ENCODE measurements at places on chromosomes 7 and 10.
A peak's percentile ranks its signal among the peaks of the same experiment; 100 is the strongest.

DNA sequence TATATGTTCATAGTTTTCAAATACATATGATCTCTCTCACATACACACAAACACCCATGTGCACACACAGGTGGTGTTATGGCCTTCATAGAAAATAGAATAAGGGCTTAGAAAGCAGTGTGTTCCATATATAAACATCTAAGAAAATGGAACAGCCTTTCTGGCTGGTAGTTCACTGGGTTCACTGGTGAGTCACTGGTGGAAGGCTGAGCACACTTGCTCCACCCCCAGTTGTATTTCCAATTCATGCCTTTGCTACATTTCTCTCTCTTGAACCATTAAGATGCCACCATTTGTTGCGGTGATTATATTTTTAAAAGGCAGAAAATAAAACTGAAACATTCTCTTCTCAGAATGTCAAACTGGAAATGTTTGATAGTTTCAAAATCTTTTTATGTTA lies 252.1 kb downstream of the GLI3 start:
- DNase-seq: no peak

GRCh38 chr10:97454330-97455036 lies 8.5 kb downstream of the ZDHHC16 start:
- DNase-seq: no peak

DNA sequence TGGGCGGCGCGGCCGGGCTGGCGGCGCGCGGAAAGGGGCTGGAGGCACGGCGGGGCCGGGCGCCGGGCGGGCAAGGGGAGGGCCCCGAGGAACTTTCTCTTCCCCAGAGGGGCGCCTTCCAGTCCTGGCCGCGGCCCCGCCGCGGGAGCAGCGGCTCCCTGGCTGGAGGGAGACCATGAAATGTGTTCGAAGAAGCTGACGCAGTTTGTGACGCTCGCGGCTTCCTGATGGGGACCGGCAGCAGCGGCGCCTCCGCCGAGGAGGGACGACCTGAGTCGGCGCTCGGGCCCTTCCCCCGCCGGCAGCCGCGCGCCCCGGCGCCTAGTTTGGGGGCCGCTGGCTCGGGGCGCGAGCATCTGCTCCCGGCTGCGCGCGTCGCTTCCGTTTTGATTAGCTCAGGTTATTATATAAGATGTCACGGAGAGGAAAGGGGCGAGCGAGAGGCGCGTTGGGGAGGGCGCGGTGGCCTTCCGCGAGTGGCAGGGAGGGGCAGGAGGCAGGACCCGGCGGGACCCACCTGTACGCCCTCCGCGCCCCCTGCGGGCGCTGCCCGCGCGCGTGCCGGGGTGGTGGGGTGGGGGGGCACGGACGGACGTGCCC lies 57.1 kb upstream of the PCGF5 start:
- peak; percentile 18 for DNase-seq

- no peak for DNase-seq
These were observed 48.8 kb upstream of the EXOC6 start for GRCh38 chr10:92799568-92799967.

DNA sequence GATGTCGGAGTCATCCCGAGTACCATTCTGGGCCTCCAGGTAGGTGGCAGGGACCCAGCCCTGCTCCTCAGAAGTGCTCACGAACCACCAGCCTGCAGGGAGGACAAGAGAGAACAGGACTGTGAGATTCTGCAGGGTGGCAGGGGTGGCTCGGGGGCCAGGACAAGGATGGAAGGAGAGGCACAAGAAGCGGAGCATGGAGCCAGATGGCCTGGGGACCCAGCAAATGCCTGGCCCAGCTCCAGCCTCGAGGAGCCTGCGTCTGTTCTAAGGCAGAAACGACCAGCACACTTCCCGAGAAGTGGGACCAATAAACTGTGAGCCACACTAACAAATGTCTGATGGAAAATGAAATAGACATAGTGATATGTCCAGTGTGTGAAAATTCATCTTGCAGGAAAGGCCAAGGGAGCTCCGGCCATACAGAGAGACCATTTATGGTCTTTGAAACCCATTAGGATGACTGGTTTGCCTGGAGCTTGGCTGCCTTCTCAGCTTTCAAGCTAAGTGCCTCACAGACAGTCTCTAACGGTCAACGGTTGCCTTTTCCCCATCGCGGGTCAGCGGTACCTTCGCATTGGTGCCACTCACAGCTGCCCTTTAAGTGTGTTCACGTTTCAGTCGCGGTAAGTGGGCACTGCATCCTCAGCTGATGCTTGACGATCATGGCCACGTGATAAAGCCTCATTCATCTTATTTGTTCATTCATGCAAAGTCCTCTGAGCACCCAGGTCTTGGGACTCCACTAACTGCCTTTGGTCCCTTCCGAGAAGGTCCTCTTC lies 133.8 kb downstream of the NEURL1 start:
- DNase-seq: no peak

DNA sequence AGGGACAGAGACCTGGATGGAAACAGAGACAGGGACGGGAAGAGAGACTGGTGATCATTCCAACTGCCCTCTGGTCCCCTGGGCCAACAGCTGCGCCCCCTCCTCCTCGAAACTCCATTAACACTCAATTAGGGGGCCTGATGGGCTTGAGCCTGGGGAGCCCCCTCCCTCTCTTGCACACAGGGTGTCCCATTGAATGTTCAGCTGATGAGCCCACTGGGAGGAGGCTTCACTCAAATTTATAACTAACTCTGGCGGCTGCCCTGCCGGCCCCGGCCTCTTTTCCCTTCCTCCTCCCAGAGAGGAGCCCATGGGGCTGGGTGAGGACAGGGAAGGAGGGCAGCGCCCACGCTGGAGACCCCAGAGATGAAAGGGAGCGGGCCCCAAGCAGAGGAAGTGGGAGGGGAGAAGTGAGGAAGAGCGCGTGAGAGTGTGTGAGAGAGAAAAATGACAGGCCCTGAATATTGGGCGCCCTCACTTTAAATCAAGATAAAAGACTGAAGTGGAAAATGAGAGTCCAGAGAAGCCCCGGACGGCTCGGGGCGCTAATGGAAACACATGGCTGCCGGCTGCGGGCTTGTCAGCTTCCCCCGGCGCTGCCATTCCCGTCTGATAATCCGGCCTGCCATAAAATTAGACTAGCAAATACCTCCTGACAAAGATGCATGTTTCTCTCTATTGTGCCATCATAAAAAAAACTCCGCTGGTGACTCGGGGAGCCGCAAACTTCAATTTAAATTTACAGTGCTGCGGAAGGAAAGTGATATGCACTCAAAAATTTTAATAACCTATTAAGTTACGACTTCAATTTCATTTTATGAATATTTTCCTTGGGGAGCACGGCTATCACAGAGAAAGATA lies 58.0 kb upstream of the PAX2 start:
- peak; percentile 61 for DNase-seq

DNA sequence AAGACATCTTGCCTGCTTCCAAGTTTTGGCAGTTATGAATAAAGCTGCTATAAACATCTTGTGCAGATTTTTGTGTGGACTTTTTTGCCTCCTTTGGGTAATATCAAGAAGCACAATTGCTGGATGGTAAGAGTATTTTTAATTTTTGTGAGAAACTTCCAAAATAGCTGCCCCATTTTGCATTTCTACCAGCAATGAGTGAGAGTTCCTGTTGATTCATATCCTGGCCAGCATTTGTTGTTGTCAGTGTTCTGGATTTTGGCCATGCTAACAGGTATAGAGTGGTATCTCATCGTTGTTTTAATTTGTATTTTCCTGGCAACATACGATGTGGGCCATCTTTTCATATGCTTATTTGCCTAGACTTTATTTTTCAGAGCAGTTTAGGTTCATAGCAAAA lies 53.9 kb downstream of the BTAF1 start:
- DNase-seq: no peak

DNA sequence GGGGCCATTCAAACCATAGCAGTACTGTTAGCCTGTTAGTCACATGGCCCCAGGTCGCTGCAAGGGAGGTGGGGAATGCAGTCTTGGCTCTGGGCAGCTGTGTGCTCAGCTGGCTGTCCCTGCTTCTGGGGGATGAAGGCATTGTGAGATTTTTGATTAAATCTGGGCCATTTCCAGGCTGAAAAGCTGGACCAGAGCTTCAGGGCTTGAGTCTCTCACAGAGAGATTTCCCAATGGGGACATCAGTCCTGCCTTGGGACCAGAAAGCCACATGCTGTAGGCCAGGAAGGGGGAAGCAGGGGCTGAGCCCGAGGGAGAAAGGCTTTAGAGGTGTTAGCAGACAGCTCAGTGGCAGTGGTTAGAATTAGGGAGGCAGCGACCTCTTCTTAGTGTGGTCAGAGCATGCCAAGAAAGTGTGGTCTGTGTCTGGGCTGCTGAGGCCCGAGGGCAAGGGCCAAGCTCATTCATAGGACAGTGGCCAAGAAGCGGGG lies 33.6 kb downstream of the PALD1 start:
- no peak for DNase-seq

DNA sequence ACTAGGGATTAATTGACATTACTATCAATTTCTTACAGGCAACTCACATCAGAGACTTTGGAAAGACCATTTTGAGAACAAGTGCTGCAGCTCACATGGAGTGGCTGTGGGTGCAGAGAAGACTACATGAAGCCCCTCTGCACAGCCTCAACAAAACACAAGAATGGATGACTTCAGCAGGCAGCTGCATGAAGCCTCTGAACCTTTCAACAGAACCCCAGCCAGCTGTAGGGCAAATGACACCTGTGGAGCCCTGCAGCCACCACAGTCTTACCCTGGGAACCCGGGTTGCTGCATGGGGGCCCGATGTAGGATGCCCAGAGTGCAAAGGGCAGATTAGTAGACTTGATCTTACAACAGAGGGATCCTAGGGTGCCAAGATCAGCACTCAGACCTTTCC lies 62.0 kb upstream of the CAMK2B start:
- no peak for DNase-seq

DNA sequence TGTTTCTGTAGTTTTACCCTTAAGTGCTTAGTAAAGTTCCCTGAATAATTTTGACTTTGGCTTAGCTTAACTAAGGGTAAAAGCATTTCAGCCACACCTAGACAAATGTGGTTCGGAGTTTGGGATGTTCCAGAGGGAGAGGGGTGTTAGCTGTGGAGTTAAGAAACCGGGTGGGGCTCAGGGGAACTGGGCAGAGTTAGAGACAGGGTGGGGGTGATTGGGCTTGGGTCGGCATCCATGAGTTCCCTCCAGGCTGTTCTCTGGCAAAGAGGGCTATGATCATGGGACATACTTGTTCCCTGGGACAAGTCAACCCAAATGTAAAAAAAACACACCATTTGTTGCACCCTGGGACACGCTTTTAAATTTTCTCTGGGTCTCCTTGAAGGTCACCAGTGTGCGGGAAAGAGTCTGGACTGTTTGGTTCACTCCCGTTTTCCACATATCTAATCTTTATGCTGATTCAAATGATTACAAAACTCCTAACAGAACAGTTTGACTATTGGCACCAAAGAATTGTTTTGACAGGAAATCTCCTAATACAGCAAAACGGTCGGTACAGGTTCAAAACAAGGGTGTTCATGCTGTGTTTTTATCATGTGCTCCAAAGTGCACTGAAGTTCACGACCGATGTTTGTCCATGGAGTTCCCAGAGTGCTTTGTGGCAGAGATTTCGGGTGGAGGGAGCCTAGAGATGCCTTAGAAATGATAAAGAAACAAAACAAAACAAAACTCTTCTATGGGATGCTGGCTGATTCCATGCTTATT lies 56.5 kb downstream of the PLXDC2 start:
- DNase-seq: no peak

GRCh38 chr7:69813637-69814240 lies 215.5 kb downstream of the AUTS2 start:
- DNase-seq: no peak

DNA sequence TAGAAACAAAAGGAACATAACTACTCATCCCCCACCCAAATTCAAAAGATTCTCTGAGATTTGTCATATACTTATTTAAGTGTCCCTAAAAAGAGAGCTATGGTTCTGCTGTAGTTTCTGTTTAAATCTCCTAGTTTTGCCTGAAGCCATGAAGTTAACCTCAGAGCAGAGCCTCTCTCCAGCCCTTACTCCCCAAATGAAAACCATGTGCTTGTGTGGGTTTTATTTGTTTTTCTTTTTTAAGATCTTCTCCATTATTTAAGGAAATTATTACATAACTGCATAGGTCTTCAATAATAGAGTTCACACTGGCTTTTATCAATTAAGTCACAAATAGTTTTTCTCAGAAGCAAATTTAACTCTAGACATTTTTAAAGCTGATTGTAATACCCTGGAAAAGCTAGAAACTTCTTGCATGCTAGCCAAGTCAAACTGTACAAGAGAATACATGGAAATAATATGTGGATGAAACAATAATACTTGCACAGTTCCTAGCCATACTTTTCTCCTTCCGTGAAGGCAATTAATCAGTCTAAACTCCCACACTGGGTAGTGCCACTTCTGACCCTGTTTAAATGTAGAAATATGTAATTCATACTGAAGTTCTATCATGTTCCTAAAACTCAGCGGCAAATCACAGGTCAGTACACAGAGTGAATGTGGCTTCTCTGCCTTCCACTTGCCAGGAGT lies 579.7 kb downstream of the SUGCT start:
- no peak for DNase-seq

DNA sequence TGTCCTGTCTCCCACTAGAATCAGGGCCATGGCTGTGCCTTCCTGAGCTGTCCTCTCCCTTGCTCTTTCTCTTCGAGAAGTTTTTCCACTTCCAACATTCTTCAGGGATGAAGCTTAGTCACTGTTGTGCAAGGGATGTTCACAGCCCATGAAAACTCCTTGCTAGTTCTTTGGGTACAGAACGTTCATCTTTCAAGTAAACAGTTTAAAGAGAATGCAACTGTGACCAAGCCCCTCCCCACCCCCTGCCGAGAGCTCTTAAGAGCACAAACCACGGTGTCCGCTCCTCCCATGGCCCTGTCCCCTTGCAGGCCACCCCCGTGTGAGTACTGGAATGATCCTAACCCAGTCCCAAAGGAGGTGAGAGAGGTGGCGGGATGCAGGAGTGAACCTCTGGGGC lies 161.1 kb upstream of the RHEB start:
- no peak for DNase-seq

- peak; percentile 63 for DNase-seq
These were observed at the start of gene NMT2 for GRCh38 chr10:15168291-15168785. Gene NMT2, minus strand, starts transcription at chr10:15168693. Its CDS starts 81 bp downstream, at chr10:15168612.

DNA sequence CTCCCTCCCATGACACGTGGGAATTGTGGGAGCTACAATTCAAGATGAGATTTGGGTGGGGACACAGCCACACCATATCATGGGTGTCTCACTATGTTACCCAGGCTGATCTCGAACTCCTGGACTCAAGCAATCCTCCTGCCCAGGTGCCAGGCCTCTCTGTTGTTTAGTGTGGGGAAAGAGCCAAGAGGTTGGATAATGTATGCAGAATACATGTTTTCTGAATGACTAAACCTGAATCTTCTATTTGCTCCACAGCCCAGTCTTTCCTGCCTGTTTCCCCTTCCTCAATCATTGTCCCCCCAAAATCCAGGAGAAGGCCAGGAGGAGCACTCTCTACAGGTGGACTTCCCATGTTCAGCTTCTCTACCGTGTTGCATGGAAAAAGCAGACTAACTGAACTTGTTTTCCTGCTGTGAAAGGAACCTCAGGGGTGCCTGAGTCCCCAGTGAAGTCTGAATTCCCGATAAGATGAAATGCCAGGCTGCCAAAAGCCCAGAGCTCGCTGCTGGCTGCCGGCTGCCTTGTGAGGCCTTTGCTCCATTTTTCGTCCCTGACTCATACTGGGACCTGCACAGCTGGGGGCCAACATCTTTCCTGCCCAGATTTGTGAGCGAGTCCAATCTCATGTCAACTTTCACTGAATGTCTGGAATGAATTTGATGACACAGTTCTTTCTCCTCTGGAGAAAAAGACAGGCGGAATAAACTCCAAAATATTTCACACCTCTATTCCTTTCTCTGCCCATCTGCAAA lies 588.0 kb downstream of the CALN1 start:
- no peak for DNase-seq
